Activated CD8-positive, alpha-beta T cell treated with anti-CD3 and anti-CD28 coated beads for 36 hours (primary cell): ENCODE measurements at places on chromosomes 16 and 17. TPM values are rescaled to one million over a fixed set of nuclear protein-coding genes. Genes with fewer than 3 reads are reported as not detected.

GRCh38 chr17:4679658-4680057 is 24.3 kb downstream of the PELP1 start:
- no peak for DNase-seq
- H3K4me3 ChIP-seq: no peak overlapping the region
- H3K27ac ChIP-seq: peak overlapping the region; percentile 50
- H3K4me1 ChIP-seq: peaks cover 15% of the 10 kb centered on the region
- peaks cover 63% of the 10 kb centered on the region for H3K36me3 ChIP-seq
- H3K27me3 ChIP-seq: no peaks in the 10 kb centered on the region

DNA sequence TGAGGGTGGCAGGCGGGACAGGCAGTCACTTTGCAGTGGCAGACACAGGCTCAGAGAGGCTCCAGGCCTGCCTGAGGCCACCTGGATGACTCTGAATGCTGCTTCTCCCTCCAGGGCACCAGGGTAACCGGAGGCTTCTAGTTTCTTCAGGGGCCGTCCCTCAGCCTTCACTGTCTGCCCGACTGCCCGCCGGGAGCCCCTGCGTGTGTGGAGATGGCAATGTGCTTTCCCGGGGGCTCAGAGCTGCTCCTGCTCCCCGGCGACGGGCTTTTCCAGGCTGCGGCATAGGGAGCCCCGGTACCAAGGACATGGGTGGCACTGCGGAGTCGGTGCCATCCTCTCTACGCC is 51.5 kb downstream of the CBFA2T3 start:
- H3K36me3 ChIP-seq: no peaks in the 10 kb centered on the region
- DNase-seq: no peak
- peaks cover 8% of the 10 kb centered on the region for H3K4me1 ChIP-seq
- H3K4me3 ChIP-seq: no peak overlapping the region
- no peaks in the 10 kb centered on the region for H3K27me3 ChIP-seq
- no peak overlapping the region for H3K27ac ChIP-seq

- peak; percentile 39 for DNase-seq
- H3K4me3 ChIP-seq: no peak overlapping the region
- peaks cover 40% of the 10 kb centered on the region for H3K4me1 ChIP-seq
- peaks cover 30% of the 10 kb centered on the region for H3K36me3 ChIP-seq
- no peak overlapping the region for H3K27ac ChIP-seq
- no peaks in the 10 kb centered on the region for H3K27me3 ChIP-seq
Measured at GRCh38 chr17:40307001-40307730, 1.8 kb upstream of the RARA start.

DNA sequence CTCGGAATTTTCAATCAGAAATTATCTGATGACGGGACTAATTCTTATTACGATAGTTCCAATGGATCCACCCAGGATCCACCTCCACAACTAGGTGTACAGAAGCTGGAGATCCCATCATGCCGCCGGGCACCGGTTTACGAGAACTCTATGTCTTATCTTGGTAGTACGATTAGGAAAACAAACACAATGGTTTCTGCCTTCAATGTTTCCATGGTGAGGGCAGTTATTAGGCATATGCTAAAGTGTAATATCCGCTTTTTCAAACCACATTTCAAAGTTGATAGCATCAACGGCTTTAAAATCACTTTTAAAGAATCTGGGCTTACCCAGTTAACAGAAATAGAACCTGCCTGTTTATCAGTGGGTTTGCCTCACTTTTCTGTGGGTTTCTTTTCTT is 705.7 kb downstream of the MAF start:
- peaks cover 38% of the 10 kb centered on the region for H3K4me1 ChIP-seq
- peaks cover under 1% of the 10 kb centered on the region for H3K36me3 ChIP-seq

DNA sequence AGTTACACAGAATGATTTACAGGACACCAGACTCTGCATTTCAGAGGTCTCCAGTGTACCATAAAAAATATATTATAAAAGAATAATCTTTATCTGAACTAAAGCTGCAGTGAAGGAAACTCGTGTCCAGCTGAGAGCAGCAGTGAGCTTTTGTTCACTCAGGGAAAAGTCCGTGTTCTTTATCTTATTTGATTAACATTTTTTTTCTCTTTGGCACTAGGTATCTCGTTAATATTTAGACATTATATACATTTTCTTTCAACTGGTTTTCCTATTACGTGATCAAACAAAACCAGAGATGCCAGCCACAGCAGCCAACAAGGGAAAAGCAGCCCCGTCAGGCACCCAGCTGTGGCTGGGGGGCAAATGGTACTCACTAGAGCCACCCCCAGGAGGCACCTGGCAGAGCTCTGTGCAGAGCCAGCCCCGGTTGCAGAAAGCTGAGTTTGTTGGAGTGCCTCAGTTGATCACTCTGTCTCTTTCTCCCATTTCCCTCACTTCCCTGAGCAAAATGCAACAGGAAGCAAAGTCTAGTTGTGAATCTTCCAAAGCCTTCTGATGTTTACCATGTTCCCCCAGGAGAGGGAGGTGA is 1.1 kb upstream of the HS3ST4 start:
- H3K36me3 ChIP-seq: no peaks in the 10 kb centered on the region
- DNase-seq: no peak
- peaks cover 45% of the 10 kb centered on the region for H3K27me3 ChIP-seq
- peaks cover 2% of the 10 kb centered on the region for H3K4me1 ChIP-seq

DNA sequence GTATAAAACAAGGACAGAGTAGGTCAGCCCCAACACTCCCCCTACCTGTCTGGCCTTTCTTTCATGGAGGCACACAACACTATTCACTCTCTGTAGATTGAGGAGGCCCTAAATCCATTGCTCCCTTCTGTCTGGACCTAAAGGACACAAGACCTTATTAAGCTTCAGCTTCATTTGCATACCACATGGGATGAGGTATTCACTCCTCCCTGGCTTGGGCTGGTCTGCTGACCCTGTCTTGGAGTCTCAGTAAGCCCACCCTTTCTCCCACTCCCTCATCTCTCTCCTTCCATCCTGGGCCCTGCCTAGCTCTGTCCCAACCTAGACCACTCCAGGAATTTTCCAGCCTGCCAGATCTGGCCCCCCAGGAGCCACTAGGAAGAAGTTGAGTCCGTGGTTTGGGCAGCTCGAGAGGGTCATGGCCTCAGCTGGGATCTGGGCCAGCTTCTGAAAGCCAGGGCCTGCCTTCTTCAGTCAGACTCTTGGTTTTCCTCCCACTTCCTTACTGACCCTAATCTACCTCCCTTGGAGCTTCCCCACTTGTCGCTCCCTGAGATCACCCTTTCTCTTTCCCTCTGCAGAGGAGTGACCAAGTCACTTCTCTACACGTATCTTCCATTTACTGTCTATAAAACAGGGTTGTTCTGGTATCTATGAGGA is 6.5 kb upstream of the LLGL1 start:
- no peak overlapping the region for H3K4me3 ChIP-seq
- H3K36me3 ChIP-seq: no peaks in the 10 kb centered on the region
- no peak overlapping the region for H3K27ac ChIP-seq
- H3K27me3 ChIP-seq: no peaks in the 10 kb centered on the region

The TTYH2 gene
- total RNA-seq: 4.9 TPM

The HS3ST6 gene
- not detected for total RNA-seq
